ENCODE measurements at places on chromosomes 1 and 21. TPM values are rescaled to one million over a fixed set of nuclear protein-coding genes. Genes with fewer than 3 reads are reported as not detected.

ADAMTS1 gene
- 110 TPM for polyA plus RNA-seq

CLDN17 gene
- polyA plus RNA-seq: not detected

OLIG2 gene
- polyA plus RNA-seq: not detected

ERICH3 gene
- 0.77 TPM for polyA plus RNA-seq

ATP5PB gene
- polyA plus RNA-seq: 332 TPM

IL23R gene
- polyA plus RNA-seq: not detected

RNU1-4 gene
- not detected for polyA plus RNA-seq

COL24A1 gene
- polyA plus RNA-seq: 2.3 TPM

C4BPA gene
- 0.56 TPM for polyA plus RNA-seq

BATF3 gene
- 1.9 TPM for polyA plus RNA-seq

XKR8 gene
- polyA plus RNA-seq: 10.4 TPM

PEAR1 gene
- 17.8 TPM for polyA plus RNA-seq

SLC16A4 gene
- polyA plus RNA-seq: 117 TPM

PROX1 gene
- 7.4 TPM for polyA plus RNA-seq

IFNLR1 gene
- polyA plus RNA-seq: 5.1 TPM

EXTL1 gene
- polyA plus RNA-seq: 1.6 TPM

CDC14A gene
- polyA plus RNA-seq: 26.5 TPM

UBL4B gene
- polyA plus RNA-seq: not detected

REN gene
- 58.1 TPM for polyA plus RNA-seq

CELA2B gene
- 0.59 TPM for polyA plus RNA-seq

POMGNT1 gene
- 100 TPM for polyA plus RNA-seq

LRRC53 gene
- polyA plus RNA-seq: 0.04 TPM

NTNG1 gene
- polyA plus RNA-seq: 34.5 TPM

ACOT11 gene
- 20.2 TPM for polyA plus RNA-seq

SELL gene
- polyA plus RNA-seq: 2.1 TPM

ATP1A4 gene
- 0.80 TPM for polyA plus RNA-seq

SLC27A3 gene
- 44.4 TPM for polyA plus RNA-seq

FCN3 gene
- polyA plus RNA-seq: 2.1 TPM

LAMB3 gene
- 1.2 TPM for polyA plus RNA-seq
